Vagina (tissue), 2 donors: ENCODE measurements at places on chromosomes 5 and 9.

- H3K27ac ChIP-seq = no peak overlapping the region
- DNase-seq = no peak
Measured at GRCh38 chr5:176581361-176581760, 28.6 kb downstream of the GPRIN1 start.

DNA sequence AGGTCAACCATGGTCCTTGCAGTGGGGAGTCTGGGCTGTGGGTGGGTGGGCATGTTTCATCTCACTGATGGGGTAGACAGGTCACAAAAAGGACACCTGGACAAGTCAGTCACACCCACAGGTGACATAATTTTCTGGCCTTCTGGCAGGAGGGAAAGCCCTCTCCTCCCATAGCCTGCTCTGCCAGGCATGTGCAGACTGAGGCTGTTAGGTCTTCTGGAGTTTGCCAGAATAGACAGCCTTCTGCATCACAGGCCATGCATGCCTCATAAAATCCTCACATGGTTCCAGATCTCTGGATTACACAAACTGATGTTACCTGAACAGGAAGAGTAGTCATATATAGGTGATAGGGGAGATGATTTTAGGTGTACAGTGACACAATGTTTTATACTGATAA, 49.1 kb downstream of the ARHGAP26 start:
- no peaks in the 10 kb centered on the region for H3K27me3 ChIP-seq
- H3K27ac ChIP-seq = peak overlapping the region; percentile 2
- no peak overlapping the region for H3K4me3 ChIP-seq
- no peak for DNase-seq
- peaks cover 46% of the 10 kb centered on the region for H3K4me1 ChIP-seq

DNA sequence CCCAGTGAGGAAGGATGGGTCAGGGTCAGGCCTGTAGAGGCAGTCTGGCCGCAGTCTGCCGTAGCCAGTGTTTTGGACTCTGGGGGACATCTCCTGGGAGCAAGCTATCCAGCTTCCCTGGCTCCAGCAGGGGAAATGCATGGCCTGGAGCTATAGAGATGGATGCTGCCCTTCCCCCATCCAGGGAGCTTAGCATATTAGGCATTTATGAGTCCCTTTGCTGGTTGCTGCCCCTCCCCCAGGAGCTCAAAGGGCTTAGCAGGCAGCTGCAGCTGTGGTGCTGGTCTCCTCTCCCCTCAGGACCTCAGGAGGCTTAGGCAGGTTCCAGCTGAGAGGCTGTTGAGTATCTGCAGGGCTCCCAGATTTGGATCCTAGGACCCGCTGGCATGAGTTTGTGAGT, 1158.7 kb downstream of the DTWD2 start:
- no peaks in the 10 kb centered on the region for H3K4me1 ChIP-seq
- H3K4me3 ChIP-seq = no peak overlapping the region
- H3K36me3 ChIP-seq = no peaks in the 10 kb centered on the region
- H3K27me3 ChIP-seq = no peaks in the 10 kb centered on the region
- no peak overlapping the region for H3K27ac ChIP-seq

- H3K27ac ChIP-seq = no peak overlapping the region
- no peaks in the 10 kb centered on the region for H3K27me3 ChIP-seq
- H3K4me3 ChIP-seq = no peak overlapping the region
- DNase-seq = no peak
- H3K36me3 ChIP-seq = no peaks in the 10 kb centered on the region
- peaks cover 11% of the 10 kb centered on the region for H3K4me1 ChIP-seq
Measured at GRCh38 chr5:147961208-147961749, 54.9 kb upstream of the C5orf46 start.

- no peak overlapping the region for H3K27ac ChIP-seq
- no peaks in the 10 kb centered on the region for H3K4me1 ChIP-seq
- no peak for DNase-seq
- no peak overlapping the region for H3K4me3 ChIP-seq
- no peaks in the 10 kb centered on the region for H3K27me3 ChIP-seq
- H3K36me3 ChIP-seq = no peaks in the 10 kb centered on the region
Measured at GRCh38 chr5:130714200-130714599, 450.9 kb downstream of the HINT1 start.

DNA sequence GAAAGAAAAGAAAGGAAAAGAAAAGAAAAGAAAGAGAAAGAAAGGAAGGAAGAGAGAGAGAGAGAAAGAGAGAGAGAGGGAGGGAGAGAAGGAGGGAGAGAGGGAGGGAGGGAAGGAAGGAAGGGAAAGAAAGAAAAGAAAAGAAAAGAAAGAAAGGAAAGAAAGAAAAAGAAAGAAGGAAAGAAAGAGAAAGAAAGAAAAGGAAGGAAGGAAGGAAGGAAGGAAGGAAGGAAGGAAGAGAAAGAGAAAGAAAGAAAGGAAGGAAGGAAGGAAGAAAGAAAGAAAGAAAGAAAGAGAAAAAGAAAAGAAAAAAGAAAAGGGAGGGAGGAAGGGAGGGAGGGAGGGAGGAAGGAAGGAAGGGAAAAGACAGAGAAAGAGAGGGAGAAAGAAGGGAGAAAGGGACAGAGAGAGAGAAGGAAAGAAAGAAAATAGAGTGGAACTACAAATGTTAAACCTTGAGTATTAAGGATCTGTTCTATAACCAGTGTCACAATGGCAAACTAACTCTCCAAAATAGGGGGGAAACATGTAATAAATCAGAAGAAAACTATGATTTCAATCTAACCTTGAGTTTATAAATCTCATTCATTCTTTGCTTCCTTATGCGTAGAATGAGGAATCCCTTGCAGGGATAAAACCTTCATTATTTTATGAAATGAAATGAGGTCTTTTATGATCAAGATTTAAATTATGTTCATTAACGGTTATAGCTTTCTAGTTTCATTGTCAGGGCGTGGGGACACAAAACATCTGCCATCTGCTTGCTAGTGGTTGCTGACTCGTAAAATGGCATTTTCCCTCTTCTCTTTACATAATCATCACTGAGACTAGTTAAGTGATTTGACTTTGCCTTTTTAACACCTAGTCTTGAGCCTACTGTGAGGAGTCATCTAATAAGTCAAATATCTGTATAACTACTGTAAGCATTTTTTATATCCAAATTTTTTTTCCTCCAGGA, 40.7 kb upstream of the RAD23B start:
- H3K27ac ChIP-seq = no peak overlapping the region
- DNase-seq = no peak
- no peaks in the 10 kb centered on the region for H3K36me3 ChIP-seq
- no peak overlapping the region for H3K4me3 ChIP-seq
- H3K27me3 ChIP-seq = no peaks in the 10 kb centered on the region

DNA sequence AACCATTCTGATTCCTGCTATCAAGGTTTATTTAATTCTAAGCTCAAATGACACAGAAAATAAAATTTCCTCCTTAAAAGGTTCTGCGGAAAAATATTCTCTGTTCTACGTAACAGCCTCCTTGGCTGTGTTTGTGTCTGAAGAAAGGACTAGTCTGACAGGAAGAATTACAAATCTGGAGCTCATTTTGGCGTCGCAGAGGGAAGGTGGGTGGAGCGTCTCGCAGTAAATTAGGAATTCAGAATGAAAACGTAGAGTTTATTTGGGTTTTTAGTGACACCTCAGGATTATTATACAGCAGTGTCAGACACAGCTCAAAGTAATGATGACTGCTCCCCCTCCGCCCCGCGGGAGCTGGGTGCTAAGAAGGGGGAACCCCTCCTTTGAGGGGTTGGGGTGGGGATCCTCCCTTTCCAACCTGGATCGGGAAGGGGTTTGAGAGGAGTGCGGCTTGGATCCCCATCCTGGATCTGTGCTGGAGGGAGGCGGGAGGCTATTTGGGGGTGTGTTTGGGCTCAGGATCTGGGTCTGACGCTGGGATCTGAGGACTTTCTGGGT, 933 bp upstream of the TGFBR1 start:
- DNase-seq = no peak
- H3K4me1 ChIP-seq = peaks cover 47% of the 10 kb centered on the region
- H3K36me3 ChIP-seq = no peaks in the 10 kb centered on the region
- peak overlapping the region; percentile 84 for H3K4me3 ChIP-seq
- no peaks in the 10 kb centered on the region for H3K27me3 ChIP-seq
